ENCODE measurements at places on chromosomes 2 and 18.

GRCh38 chr18:70284976-70285620 lies 3.7 kb upstream of the SOCS6 start:
- DNase-seq = no peak

- DNase-seq = no peak
Observed at GRCh38 chr18:21831413-21831831, 90.8 kb downstream of the MIB1 start.

DNA sequence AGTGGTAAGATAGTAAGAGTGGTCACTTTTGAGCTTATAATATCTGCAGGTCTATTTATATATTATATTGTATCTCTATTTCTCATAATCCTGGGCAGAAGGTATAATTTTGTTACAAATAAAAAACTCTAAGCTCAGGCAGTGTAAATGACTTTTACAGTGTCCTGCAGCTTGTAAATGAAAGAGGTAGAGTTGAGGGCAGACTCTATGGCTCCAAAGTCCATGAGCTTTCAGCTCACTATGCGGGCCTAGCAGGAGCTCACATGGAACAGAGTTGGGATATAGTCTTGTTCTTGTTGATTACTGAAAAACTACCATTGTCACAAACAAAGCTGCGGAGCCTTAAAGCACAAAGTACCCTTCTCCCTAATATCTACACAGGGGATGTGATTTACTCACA lies 361.4 kb downstream of the LNPK start:
- DNase-seq = no peak

- no peak for DNase-seq
Observed at GRCh38 chr2:52097071-52097470, 1065.1 kb upstream of the NRXN1 start.

DNA sequence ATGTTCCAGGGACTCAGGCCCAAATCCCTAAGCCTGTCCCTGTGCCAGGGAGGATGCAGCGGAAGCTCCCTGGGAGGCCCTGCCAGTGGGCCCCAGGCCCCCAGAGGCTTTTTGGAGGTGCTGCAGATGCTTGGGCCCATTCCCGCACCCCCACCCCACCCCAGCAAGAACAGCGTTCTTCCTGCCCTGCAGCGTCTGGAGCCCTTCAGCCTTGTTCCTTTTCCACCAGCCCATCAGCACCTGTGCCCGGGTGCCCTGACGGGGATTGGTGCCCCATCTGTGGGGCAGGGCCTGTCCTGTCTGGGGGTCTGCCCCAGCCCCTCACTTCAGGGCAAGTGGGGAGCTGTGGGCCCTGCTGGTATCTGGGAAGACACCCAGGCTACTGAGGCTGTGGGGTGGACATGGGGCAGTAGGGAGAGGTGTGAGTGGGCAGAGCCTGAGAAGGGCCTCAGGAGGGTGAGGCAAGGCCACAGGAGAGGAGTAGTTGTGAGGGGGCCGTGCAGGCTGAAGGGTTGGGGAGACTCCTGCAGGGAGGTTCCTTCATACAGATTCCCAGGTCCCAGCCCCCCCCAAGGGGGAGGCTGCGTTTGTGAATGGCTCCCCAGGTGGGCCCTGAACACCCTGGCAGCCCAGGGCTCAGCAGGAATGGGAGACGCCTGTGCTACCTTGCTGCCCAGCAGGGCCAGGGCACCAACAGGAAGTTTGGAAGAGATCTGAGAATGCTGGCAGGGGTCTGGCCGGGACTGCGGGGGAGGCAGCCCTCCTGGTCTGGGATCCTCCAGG lies 2.4 kb downstream of the RNPEPL1 start:
- DNase-seq = no peak

GRCh38 chr2:227374158-227374557 lies 4.9 kb downstream of the TM4SF20 start:
- no peak for DNase-seq

GRCh38 chr2:128619471-128620325 lies 301.0 kb upstream of the HS6ST1 start:
- DNase-seq = no peak

- DNase-seq = peak; percentile 51
Observed at GRCh38 chr18:623761-624620, 27.2 kb downstream of the CLUL1 start.

DNA sequence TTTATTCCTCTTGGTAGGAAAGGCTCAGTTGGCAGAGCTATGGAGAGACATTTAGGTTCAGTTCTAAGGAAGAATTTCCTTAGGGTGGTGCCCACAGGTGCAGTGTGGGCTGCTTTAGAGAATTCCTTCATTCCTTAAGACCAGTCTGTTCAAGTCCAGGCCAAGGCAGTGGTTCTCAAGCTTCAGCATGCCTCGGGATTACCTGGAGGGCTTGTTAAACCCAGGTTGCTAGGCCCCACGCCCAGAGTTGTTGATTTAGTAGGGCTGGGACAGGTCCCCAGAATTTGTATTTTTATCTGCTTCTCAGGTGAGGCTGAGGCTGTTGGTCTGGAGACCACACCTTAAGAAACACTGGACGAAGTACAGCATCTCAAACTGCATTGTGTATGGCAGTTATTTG lies 68.9 kb downstream of the CERS6 start:
- DNase-seq = no peak

DNA sequence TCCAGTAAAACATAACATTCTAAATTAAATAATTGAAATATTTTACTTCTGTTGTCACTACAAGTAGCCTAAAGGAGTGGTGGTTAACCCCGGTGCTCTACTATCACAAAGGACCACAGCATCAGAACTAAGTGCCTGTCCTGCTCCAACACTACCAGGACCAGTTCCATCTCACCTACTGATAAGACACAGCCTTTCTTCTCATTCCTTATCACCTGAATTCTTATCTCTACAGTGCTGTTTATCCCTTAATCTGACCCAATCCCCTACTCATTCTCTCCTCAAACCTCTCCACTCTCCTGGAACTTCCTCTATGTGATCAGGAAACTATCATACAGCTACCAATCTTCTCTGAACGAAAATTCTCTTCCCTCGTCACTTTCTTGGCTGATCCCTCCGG lies 80.2 kb downstream of the ITSN2 start:
- DNase-seq = no peak

GRCh38 chr2:176118601-176119339 lies 2.2 kb downstream of the HOXD10 start:
- DNase-seq = no peak

DNA sequence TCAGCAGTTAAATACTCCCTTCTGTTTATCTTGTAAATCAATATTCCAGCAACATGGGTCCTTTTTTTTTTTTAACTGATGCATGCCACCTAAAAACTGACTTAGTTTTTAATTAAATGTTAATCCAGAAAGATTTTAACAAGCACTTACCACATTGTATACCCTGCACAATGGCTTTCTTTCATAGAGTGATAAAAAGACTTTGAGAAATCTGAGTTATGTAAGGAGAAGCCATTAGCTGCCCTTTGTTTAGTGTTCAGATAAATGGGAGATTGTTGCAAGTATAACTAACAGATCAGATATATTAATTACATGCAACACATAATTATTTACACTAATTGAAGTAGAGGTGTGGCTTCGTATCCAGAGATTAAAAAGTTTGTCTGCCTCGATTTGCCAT lies 22.7 kb upstream of the NFATC1 start:
- DNase-seq = no peak

- no peak for DNase-seq
Observed at GRCh38 chr2:95071856-95072255, 46.3 kb downstream of the MAL start.

DNA sequence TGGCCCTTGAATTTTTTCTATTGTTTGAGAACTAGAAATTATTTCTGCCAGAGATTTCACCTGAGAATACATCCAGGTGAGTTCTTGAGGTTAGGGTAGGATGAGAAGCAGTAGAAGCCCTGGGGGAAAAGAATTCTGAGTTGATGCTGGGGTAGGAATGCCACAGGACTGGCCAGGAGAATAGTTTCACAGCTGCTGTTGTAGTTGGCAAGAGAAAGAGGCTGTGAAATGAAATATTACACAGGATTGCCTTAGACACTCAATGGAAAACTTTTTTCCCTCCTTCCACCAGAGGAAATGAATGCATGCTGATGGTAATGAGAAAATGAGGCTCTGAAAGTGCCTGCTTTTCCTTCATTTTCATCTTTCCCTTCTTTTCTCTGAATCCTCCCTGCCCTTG lies 54.6 kb downstream of the PRKCE start:
- DNase-seq = no peak

DNA sequence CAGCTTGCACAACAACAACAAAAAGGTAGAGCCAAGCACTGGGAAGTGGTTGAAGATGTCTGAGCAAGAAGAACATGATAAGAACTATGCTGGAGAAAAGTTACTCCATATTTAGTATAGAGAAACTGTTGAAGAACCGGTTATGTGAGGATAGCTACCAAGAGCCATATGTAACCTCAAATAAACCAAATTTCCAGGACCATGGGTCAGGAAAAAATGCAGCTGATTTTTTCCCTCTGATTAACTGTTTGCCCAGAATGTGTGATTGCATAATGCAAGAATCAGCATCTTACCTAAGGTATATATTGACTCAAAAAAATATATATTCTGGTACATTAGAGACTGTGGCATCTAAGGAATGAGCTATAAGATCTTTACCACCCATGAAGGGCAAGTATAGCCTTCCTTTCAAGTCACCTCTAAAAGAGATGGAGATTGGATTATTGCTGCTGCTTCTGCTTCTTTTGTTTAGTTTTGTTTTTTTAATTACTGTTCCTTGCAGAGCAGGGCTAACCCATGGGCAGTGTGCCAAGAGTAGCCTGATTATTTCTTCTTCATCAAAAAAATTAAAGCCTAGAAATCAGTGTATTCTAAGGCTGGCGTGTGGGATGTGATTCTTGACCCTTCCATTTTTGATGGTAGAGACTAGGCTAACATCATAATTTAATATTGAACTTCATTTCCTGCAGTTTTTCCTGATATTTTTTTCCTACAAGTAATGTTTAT lies 76.9 kb upstream of the MAP3K20 start:
- no peak for DNase-seq

- no peak for DNase-seq
Observed at GRCh38 chr2:38598991-38599295, 3.8 kb downstream of the HNRNPLL start.

DNA sequence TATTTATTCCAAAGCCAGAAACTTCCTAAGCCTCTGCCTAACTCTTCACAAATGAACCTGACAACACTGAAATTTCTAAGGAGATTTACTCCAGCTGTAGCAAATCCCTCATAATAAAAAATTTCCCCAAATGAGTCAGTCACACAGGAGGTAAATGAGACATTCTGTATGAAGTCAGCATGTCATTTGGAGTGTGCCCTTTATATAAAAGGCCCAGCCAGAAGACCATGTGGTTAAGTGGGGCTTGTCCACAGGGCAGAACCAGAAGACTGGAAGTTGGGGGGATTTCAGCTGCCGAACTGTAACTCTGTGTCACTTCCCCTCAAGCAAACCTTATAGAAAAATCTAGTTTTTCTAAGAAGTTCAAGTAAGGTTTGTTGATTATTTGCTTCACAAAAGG lies 30.2 kb downstream of the NRP2 start:
- no peak for DNase-seq

GRCh38 chr2:63789338-63790020 lies 52.2 kb upstream of the UGP2 start:
- no peak for DNase-seq

- no peak for DNase-seq
Observed at GRCh38 chr18:40769786-40770185, 1185.2 kb upstream of the PIK3C3 start.

- DNase-seq = peak; percentile 2
Observed at GRCh38 chr18:1564793-1565192, 660.1 kb downstream of the ADCYAP1 start.

DNA sequence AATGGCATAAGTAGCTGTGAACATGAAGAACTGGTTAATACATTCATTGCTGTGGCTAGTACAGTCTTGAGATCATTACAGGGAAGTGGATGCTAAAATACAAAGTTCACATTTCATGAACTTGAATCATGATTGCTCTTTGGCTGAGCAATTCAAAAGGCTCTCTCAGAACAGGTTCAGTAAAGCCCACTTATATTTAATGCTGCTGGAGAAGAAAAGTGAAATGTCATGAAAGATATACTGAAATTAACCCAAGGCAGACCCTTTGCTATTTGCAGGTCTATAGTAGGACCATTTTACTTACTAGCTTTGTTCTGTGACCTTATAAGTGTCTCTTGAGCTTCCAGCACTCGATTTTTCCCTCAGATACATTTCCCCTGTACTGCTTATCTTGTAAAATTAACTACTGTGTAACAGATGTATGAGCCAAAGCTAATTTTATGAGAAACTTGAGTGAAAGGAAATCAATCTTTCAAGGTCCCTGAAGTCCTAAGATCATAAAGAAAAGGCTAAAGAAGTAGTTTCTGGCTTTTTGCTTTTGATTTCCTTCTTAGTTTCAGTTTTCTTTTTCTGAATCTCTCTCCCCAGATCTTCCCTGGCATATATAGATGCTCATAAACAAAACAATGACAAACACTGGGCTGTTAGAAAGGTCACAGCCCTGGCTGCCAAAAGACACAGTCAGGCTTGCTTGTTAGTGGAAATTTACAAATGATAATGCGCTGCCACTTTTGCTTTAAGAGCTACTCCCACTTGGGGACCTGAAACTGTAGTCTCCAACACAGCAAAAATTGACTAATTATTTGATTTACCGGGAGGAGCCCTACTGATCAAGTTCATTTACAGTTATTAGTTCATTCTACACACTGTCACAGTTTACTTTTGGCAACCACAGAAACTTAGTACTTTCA lies 132.7 kb upstream of the XPO1 start:
- no peak for DNase-seq

DNA sequence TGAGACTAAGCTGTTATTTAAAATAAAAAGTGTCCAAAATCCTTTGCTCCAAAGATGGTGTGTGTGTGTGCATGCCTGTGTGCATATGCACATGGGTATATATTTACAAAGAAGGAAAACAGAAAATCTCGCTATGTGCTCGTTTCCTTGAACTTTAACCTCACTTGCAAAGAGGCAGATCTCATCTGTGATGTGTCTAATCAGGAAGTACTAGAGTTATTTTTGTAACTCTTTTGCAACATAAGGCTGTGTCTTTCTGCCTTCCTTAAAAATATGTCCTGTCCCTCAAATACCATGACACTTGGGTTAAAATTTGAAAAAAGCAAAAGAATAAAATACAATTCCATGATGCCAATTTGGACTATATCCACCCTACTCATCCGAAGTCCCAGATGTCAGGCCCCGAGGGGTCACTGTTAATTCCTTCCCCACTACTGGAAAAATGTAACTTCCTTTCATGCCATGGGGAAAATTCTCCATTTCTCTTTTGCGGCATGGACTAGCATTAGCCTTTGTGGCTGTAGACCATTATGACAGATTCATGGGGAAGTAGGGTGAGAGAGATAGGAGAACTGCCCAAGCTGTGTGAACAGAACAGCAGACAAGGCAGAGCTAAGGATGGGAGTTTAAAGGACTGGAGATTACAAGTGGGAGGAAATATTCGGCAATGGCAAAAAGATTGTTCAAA lies 191.3 kb downstream of the MYO1B start:
- no peak for DNase-seq
